ENCODE measurements at places on chromosomes 3 and 15.

DNA sequence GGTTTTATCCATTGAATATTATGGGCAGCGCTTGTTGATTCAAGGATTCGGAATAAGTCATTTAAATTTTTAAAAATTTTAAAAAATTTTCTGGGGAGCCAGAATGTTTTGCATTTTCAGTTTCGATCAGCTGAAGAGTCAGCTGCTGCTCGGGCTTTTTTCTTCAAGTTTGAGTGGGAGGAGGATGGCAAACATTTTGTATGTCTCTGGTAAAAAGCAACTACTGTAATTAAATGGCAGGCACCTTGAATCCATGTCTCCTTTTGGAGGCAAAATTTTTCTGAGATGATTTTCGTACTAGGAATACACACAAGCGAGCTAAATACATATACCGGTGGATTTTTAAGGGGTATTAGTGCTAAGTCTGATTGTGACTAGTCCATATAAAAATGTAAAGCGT lies 612 bp downstream of the C3orf38 start:
- no peak for DNase-seq

DNA sequence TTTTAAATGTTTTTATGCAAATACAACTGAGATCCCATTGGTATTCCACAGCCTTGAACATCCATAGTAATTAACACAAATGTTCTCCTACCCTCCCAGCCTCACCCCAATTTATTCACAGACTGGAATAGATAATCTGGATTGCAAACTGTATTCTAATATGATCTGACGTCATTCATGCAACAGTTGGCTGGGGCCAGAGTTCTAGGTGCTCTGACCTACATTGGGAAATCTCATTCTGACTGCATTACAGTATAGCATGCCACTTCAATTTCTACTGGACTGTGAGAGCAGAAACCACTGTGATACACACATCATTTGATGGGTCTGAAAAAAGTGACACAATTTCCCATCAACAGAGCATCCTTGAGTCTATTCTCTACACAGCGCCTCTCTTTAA lies 403.1 kb downstream of the MAGI1 start:
- no peak for DNase-seq

DNA sequence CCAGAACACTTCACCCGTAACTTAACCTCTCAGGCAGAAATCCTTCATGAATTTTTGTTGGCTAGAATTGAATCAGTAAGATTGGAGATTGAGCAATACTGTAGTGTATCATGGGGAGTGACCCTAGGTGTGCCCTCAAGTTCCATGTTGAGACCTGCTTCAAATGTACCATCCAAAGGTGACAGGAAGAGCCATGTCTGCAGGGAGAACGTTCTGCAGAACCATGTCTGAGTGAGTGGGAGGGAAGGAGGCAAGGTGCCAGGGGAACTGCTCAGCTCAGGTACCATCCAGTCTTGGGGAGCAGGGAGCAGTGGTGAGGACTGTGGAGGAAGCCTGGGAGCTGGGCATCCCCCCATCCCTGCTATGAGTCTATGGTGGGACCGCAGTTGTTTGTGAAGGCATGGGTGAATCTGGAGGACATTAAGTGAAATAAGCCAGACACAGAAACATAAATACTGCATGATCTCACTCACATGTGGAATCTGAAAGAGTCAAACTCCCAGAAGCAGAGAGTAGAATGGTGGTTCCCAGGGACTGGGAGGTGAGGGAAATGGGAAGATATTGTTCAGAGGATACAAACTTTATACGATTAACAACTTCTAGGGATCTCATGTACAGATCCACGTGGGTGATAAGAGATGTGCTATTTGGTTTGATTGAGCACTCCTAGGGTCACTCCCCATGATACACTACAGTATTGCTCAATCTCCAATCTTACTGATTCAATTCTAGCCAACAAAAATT lies 23.3 kb downstream of the CFAP161 start:
- peak; percentile 14 for DNase-seq

DNA sequence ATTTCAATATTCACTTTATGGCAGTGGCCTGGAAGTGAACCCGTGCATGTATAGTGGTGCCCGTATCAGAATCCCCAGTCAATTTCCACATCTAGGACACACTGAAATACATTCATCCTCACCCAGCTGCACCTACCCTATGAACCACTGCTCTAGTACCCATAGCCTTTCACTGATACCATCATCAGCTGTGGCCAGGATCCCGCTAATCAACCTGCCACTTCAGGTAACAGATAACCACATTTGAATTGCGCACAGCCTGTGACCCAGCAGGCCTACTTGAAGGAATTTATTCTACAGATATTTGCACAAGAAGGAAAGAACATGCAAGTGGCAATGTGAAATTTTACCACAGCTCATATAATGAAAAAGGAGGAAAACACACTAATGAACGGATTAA lies 161.0 kb upstream of the CCDC54 start:
- DNase-seq = no peak

DNA sequence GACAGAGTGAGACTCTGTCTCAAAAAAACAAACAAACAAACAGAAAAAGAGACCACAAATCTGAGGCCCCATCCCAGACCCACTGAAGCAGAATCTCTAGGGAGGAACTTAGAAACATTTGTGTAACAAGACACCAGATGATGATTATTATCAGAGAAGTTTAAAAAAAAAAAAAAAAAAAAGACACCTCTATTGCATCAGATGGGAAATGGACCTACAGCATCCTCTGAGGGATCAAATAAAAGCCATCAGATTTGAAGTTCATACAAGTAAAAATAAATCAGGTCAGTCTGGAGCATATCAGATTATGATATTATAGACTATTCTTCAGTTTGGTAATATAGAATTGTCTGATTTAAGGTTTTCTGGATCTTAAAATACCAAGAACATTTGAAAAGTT lies 21.9 kb upstream of the LIPC start:
- no peak for DNase-seq

DNA sequence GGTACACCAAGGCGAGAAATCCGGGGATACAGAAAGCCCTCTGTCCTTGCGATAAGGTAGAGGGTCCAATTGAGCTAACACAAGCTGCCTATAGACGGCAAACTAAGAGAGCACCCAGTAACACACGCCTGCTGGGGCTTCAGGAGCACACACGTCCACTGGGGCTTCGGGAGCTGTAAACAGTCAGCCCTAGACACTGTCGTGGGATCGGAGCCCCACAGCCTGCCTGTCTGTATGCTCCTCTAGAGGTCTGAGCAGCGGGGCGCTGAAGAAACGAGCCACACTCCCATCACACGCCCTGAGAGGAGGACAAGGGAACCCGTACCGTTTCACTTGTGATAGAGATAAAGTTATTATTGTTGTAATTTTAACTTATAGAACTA lies 486 bp downstream of the SAMMSON start:
- DNase-seq = no peak

DNA sequence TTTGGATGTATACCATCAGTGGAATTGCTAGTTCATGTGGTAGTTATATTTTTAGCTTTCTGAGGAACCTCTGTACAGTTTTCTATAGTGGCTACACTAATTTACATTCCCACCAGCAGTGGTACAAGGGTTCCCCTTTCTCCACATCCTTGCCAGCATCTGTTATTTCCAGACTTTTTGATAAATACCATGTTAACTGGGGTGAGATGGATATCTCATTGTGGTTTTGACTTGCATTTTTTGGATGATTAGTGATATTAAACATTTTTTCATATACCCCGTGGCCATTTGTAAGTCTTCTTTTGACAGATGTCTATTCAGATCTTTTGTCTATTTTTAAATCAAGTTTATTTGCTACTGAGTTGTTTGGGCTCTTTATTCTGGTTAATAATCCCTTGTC lies 455.6 kb upstream of the RARB start:
- no peak for DNase-seq

- DNase-seq = no peak
These were observed 37.2 kb upstream of the TM4SF1 start for GRCh38 chr3:149414557-149415231.

- DNase-seq = no peak
These were observed 207.3 kb upstream of the CTNNB1 start for GRCh38 chr3:40992023-40992422.

DNA sequence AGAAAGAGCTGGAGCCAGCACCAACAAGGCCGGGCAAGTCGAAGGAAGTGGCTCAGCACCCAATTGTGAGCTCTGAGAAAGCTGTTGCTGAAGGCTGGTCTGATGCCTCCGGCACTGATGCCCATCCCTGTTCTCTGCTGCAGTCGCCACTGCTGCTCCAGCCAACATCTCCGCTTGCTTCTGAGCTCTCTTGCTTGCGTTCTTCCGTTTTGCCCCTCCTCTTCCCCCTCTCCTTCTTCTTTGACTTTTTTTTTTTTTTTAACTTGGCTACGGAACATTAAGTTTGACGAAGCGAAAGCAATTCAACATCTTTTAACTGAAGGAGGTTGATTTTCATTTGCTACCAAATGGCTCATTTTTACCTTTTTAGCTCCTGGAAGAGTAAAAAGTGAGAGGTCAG lies 442.9 kb downstream of the MCTP2 start:
- no peak for DNase-seq

DNA sequence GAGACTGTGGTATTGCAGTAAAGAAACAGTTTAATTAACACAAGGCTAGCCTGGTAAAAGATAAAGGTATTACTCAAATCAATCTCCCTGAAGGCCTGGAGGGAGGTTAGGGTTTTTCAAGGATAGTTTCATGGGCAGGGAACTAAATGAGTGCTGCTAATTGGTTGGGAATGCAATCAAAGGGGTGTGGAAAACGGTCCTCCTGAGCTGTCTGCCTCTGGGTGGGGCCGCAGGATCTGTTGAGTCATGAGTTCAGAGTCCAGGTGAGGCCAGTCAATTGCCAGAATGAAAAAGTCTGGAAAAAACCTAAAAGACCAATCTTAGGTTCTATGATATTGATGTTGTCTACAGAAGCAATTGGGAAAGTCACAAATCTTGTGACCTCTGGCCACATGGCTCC lies 293.2 kb downstream of the MCTP2 start:
- no peak for DNase-seq

GRCh38 chr15:61421470-61421869 lies 192.4 kb upstream of the RORA start:
- no peak for DNase-seq

DNA sequence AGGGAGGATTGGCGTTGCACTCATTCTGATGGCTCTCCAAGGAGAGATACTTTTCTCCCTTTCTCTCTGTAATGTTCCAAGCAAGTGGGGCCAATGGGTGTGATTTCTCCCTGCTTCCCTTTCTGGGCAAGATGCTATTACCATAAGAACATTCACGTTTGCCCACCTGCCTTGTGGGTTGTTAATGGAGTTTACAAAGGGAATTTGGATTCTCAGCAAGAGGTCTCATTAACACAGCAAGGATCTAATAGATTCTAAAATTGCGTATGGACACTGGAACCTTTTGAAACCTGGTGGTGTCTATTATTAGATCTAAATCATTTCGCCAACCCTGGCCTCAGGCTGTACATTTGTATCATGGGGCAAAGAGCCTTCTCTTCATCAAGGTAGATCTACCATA lies 74.1 kb downstream of the SLCO3A1 start:
- DNase-seq = no peak

GRCh38 chr3:138371070-138371965 lies 22.9 kb downstream of the MRAS start:
- DNase-seq = no peak
